T-helper 2 cell (primary cell): ENCODE measurements at places on chromosomes 13 and 19.

DNA sequence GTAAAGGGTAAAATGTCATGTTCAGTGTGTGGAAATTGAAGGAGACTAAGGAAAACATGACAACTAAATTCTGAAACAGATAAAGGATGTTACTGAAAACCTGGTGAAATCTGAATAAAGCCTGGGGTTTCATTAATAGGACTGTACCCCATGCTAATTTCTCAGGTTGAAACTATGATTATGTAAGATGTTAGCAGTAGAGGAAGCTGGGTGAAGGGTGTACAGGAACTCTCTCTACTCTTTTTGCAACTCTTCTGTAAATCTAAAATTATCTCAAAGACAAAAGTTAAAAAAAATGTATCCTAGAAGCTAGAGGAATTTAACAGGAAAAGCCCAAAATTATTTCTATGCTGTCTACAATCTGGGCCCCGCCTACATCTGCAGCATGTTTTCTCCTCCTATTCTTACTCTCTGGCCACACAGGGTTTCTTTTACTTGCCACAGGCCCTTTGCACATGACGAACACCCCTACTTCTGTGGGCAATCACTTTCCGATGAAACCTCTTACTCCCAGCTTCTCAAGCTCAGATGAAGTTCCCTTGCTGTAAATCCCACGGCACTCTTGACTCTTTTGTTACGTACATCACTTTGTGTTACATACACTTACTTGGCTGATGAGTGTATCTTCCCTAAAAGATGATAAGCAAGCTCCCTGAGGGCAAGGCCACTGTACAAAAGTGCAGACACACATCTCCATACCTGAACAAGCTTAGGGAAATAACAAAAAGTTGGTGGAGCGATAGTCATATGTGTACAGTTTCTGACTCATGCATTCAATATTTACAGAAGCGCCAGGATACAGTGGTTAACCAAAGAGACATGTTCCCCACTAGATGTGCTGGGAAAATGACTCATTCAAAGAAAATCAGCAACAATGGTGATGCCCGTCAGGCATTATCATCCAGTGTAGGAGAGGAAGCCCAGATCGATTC, 32.6 kb downstream of the RUBCNL start:
- no peak for DNase-seq

GRCh38 chr19:41307954-41308449, 2.0 kb upstream of the CCDC97 start:
- no peak for DNase-seq

DNA sequence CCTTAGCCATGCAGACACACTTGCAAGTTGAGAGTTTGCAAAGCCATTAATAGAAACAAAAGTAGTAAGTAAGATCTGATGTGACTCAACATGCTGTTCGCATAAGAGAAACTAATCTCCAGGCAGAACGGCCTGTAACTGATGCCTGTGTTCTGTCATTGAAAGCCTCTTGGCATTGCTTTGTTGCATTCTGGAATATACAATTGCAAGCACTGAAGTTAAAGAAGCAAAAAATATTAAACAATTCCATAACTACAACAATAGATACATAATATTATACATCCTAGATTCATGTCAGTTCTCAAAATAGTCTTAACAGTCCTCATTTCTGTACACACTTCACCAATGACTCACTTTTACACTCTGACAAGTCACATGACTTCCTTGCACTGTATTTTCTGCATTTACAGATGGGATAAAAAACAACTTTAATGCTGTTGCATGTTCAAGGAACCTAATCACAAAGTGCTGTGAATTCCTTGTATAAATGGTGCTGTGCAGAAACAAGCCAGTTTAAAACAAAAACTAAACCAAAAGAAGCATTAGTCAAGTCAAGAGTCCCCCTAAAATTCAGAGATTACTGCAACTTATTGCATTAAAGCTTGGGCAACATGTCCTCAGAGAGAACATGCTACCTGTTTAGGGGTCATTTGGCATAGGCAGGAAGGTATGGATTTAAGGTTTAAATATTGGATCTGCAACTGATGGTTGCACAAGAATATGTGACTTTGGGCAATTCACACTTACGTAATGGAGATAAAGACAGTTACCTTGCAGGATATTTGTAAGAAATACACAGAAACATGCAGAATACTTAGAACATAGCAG, 79.5 kb upstream of the SERP2 start:
- peak; percentile 24 for DNase-seq

DNA sequence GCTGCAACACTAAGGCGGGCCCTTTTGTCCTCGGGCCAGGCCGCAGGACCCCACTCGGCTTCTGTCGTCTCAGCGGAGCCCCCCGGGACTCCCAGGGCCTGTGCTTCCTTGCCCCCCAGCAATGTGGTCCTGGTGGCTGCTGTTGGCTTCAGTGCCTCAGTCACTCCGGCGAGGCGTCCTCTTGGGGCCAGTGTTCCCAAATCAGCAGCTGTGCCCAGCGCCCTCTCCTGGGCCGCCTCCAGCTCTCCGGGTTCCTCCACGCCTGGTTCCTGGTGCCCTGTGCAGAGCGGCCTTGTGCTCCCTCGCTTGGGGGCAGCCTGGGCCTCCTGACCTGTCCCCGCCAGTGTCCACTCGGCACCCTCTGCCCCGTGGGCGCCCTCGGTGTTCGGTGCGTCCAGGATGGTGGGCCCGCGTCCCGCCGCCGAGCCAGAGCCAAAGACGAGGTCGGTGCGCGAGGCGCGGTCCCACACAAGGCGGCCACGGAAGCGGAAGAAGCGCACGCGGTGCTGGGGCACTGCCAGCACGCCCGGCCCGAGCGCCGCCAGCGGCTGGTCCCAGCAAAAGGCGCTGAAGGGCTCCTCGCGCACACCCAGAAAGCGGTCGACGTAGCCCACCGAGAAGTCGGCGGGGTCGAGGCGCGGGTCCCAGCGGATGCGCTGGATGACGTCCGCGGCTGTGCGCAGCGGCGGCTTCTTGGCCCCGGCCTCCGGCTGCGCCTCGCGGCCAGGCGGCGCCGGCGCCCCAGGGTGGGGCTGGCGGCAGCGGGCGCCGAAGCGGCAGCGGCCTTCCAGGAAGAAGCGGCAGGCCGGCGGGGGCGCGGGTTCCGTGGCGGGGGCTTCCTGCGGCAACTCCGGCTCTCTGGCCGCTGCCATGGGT, 685 bp downstream of the LENG9 start:
- peak; percentile 32 for DNase-seq

DNA sequence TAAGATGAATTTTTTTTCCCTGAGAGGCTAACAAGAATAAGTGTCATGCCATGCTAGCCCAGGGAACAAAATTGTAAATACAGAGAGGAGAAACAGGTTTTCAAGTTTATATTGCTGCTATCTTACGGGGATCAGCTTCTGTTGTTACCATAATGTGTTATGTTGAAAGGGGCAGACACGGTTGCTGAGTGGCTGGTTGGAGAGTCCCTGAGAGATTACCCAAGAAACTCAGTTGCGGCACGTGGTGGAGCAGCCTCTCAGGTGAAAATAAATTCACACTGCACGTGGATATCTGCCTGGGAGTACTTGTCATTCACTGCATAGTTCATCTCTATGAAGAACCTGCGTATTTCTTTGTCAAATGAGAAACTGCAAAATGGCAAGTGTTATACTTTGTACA, 293.6 kb downstream of the TDRD3 start:
- no peak for DNase-seq

DNA sequence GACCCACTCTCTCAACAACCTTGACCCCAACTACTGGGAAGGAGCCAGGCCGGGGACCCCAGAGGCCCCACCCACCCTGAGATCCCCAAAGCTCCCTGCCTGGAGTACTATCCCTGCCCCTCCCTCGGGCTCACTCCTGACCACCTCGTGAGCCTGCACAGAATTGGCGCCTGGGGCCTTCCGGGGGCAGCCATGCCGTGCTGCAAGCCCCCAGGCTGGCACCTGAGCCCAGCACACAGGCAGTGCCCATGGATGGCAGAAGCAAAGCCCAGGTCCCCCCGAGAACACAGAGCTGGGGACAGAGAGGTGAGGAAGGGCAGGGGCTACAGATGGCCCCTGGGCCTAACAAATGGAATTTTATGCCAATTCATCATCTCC, 13.9 kb downstream of the LSM4 start:
- DNase-seq: no peak
